ENCODE measurements at places on chromosomes 2 and 18.

- DNase-seq = no peak
Observed at GRCh38 chr2:100285011-100285410, 37.3 kb downstream of the LONRF2 start.

- no peak for DNase-seq
Observed at GRCh38 chr2:130766711-130767407, 11.5 kb downstream of the AMER3 start.

GRCh38 chr2:189181706-189182105, 2.1 kb upstream of the COL5A2 start:
- no peak for DNase-seq

DNA sequence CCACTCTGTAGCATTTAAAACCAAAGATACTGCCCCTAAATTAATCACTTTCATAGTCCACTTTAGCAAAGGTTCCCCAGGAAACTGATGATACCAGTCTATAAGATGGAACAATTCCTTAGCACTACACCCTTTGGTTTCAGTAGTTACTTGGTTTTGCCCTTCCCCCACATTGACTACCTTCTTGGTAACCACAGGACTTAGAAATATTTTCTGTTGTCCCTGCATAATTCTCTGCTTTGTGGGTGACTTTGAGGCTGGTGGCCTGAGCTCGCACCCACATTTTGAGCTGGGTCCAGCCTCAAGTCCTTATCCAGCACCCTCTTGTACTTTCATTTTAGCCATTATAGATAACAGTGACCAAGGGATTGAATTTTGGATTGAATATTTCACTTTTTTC, 23.1 kb downstream of the ELP2 start:
- DNase-seq = no peak

GRCh38 chr18:54382733-54383252, 25.1 kb downstream of the C18orf54 start:
- DNase-seq = no peak

DNA sequence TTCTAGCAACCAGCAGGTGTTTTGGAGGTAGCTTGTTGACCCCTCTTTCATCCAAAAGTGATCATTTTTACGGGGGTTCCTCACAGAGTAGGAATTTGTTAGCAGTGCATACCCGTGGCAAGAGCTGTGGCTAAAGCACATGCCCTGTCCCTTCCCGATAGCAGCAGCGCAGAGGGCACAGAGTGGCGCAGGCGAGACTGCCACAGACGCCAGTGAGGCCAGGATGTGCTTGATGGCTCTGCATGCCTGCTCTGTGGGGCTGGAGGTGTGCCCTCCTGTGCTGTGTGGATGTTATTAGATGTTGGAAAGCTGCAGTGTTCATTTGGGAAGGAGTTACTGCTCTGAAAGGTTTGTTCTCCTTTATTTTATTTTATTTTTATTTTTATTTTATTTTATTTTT, 153.6 kb downstream of the FAM210A start:
- no peak for DNase-seq

- no peak for DNase-seq
Observed at GRCh38 chr2:177075254-177075653, 137.3 kb upstream of the HNRNPA3 start.

DNA sequence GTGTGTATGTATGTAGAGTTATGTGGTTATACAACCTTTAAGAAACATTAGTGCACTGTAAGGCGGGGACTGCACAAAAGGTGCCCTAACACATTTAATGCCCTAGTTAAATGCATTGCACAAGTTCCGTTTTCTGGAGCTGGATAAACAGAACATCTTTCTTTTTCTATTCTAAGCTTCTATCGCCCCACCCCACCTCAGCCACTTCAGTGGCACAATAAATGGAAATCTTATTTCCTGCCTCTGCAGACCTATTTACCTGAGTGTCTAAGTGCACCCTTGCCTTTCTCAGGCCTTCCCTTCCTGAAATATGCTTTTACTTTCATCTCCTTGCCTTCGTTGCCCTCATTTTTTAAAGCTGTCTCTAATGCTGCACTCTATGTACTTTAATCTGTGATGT, 123.5 kb downstream of the TANC1 start:
- DNase-seq = no peak

GRCh38 chr2:119474371-119475224, 42.9 kb downstream of the TMEM37 start:
- DNase-seq = no peak

DNA sequence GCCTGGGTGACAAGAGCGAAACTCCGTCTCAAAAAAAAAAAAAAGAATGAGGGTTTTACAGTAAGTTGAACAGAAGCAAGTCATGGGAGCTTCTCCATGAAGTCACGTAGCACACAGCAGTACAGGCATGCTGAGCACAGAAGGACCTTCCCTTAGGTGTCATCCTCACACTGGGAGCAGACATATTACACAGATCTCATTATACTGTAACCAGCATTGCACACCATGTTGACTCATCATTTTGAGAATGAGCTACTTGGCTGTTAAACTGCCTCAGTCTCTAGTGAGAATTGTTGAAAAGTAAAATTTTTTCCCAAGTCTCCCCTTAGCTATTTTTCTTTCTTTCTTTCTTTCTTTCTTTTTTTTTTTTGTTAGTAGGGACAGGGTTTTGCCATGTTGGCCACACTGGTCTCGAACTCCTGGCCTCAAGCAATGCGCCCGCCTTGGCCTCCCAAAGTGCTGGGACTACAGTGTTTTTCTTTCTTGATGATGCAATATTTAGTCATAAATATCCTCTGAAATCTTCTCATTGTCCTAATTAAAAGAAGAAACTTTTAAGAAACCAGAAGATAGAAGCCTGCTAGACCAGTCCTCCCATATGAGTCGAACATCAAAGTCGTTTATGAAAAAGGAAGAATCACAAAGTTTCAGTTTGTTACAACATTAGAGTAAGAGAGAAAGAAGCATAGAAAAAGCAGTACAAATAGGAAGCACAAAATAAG, 37.9 kb upstream of the PPP1CB start:
- no peak for DNase-seq

GRCh38 chr2:31317396-31317795, 83.4 kb downstream of the EHD3 start:
- no peak for DNase-seq

DNA sequence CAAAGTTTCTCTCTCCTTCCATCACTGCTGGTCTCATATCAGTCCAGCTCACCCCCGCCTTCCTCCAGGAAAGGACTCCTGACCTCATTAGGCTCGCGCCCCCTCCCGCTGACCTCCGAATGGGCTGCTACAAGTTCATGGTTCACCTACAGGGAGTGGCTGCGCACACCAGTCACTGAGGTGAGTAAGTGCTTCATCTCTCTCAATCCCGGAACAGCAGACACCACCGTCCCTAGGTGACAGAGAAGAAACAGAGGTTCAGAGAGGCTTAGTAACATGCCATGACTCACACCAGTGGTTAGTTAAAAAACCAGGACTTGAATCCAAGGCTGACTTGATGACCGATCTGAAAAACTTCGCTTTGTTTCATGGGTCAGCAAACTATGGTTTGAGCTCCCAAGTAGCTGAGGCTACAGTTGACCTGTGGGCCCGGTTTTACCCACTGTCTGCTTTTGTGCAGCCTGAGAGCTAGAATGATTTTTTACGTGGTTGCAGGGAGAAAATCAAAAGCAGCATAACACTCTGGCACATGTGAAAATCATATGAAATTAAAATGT, 42.0 kb downstream of the ZFP36L2 start:
- DNase-seq = no peak

GRCh38 chr2:62145478-62146100, 50.3 kb upstream of the B3GNT2 start:
- DNase-seq = peak; percentile 60

DNA sequence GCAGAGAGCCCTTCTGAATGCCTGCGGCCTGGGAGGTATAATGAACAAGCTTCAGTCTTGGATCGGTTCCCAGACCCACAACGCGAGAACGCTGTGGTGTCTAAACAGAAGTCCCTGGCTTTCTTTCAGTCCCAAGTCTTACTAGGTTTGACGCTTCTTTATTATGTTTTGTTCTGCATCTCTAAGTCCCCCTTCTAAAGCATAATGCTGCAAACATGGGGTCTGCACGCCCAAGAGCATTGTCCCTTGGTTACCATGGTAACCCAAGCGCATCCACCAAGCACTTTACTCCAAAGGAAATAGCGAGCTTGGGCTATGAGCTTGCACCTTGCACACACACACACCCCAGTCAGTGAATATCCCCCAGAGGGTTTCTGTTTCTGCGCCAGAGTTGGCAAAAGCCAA, 193.7 kb downstream of the INO80D start:
- DNase-seq = no peak

DNA sequence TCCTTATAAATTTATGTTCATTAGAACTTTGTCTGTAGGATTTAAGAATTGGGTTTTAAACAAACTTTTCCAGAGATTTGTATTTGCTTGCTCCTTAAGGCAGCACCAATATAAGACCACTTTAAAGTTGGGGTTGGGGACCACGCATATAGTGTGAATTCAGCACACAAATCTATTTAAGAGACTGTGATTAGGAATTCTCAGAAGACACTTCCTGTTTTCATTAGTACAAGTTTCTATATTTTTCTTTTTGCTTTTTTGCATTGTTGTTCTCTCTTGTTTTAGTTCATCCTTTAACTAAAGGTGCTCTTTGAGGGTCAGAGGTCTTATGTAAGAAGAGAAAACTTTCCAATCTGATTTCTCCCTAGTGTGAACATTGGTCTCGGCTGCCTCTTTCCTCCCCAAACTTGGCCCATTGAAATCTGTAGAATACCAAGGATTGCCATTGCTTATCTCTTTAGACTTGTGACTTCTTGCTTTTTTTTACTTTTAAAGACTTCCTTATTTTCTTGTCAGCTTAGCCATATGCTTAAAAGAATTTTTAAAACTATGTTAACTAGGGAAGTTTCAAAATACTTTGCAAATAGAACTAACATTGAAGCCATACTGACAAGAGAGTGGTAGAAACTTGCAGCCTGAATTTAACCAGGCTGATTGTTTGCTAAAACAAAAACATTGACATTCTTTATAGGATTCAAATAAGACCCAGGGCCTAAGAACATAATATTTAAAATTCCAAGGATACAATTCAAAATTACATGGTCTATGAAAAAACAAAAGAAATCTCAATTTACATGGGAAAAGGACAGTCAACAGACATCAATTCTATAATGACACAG, 264.1 kb upstream of the FN1 start:
- DNase-seq = no peak

DNA sequence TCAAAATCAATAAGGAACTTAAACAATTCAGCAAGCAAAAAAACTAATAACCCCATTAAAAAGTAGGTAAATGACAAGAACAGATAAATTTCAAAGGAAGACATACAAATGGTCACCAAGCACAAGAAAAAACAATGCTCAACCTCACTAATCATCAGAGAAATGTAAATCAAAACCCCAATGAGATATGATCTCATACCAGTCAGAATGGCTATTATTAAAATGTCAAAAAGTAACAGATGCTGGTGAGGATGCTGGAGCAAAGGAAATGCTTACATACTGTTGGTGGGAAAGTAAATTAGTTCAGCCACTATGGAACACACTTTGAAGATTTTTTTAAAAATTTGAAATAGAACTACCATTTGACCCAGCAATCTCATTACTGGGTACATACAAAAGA, 538.0 kb downstream of the TMX3 start:
- DNase-seq = no peak
